ENCODE measurements at places on chromosomes 5 and 9.

- DNase-seq: no peak
Observed at GRCh38 chr5:179509845-179510244, 40.5 kb upstream of the RUFY1 start.

- no peak for DNase-seq
Observed at GRCh38 chr5:153523211-153523610, 32.7 kb downstream of the GRIA1 start.

- DNase-seq: no peak
Observed at GRCh38 chr9:129081388-129081904, 535 bp downstream of the DOLPP1 start.

DNA sequence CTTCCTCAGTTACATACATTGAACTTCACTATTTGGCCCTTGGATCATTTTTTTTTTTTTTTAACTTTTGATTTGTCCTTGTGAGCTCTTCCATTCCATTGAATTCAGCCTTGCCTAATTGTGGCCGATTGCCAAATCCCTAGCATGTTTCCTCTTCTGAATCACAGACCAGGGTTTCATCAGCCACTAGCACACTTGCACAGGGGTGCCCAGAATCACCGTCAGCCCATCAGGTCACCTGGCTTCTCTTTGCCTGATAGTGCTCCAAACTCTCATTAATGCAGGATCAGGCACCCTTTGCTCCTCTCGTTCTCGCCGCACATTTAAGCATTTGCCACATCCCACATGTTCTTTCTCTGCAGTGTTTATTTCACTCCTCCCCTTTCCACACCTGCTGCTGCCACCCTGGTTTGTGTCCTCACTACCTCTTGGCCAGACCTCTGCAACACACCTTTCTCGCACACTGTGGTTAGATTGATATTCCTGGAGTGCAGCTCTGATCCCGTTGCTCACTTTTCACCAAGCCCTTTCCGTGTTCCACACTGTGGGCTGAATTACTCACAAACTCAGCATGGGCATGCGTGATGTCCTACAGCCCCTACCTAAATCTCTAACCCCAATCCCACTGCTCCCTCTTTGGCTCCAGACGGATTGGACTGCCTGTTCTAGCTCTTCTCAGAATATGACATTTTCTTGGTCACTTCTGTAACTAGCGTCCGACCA lies 9.8 kb downstream of the PIK3R1 start:
- no peak for DNase-seq
